ENCODE measurements at places on chromosomes 11 and 22.
A peak's percentile ranks its signal among the peaks of the same experiment; 100 is the strongest.

- DNase-seq = no peak
These were observed 136.3 kb downstream of the SNX19 start for GRCh38 chr11:130779943-130780342.

GRCh38 chr11:62665599-62666258 is 617 bp downstream of the CSKMT start:
- DNase-seq = peak; percentile 56

- no peak for DNase-seq
These were observed 679.9 kb downstream of the KCNA4 start for GRCh38 chr11:29336727-29337575.

- DNase-seq = no peak
These were observed 800.9 kb downstream of the BRD1 start for GRCh38 chr22:49026494-49027367.

All from hypothalamus (tissue), 51 donors.